Gastroesophageal sphincter (tissue), 4 donors: ENCODE measurements at places on chromosomes 2 and 18.
A peak's percentile ranks its signal among the peaks of the same experiment; 100 is the strongest.

DNA sequence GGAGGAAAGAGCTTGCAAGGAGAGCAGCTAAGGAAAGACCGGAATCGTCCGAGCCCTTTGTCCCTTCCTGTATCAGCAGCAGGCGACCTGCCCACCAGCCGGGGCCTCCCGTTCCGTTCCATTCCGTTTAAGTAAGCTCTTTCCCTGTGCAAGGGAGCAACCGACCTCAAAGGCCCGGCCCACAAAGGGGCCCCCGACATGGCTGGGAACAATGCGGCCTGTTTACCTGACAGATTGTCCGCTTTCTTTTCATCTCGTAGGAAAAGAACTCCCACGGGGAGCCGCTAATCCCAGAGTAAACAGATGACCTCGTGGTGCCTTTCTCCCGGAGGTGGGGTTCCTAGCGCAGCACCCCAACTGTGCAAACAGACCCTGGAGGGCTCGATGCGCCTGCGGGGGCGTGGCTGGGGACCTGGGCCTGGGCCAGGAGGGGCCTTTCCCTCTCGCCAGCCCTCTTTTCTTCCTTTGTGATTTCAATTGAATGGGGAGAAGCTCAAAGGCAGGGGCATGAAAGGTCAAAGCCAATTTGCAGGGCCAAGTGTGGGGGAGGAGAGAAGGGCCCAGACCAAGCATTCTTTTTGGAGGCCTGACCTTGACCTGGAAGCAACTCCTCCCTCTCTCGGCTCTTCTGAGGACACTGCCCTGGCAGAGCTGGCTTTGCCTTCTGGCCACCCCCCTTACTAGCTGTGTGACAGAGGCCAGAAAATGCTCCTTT is 120.2 kb downstream of the INHBB start:
- ATAC-seq: no peak

DNA sequence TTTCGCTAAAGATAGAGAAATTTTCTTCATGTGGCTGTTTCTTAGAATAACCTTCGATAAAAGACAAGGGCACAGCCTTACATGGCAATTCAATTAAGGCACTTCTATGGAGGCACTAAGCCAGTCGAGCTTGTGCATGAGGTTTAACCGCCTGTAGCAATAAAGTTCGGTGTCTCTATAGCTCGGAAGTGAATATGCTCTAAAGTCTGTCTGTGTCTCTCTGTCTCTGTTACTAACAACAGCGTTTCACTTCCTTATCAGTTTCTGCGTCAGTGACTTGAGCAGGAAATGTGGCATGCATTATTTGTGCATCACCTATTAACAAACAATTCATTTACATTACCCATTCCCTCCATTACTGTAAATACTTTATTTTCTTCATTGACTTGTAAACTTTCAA is 365.1 kb upstream of the NETO1 start:
- ATAC-seq: no peak

GRCh38 chr2:201396595-201396994 is 39.5 kb upstream of the FLACC1 start:
- ATAC-seq: no peak

- no peak for ATAC-seq
Observed at GRCh38 chr2:46385786-46386577, 88.8 kb downstream of the EPAS1 start.

DNA sequence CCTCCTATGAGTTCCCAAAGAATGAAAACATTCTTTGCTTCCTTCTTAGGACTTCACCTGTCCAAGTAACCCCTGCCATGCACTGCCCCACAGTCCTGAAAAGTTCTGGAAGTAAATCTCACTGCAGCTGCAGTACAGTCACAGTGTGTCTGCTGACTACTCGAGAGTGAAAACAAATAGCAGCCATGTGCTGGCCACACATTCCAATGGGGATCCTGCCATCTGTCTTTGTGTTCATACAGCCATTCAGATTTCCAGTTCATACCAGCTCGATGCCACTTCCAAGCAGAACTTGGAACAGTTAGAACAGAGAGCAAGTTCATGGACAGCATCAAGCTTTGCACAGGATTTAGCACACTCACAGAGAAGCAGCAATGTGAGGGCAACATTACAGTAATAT is 629.9 kb upstream of the ACVR2A start:
- ATAC-seq: no peak

GRCh38 chr2:55879976-55880375 is 43.6 kb downstream of the EFEMP1 start:
- ATAC-seq: peak; percentile 69

DNA sequence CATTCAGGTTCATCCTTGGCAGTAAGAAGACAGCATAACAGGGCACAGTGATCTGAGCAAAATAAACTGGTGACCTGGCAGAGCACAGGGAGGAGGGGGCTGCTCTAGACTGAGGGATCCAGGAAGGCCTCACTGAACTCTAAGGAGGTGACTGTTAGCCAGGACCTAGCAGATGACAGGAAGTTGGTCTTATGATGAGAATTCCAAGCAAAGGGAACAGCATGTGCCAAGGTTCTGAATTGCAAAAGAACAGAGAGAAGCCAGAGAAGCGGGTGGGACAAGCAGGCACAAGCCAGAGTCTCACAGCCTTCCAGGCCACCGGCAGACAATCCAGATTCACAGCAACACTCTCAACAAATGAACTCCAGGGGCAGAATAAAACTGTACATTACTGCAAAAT is 152.7 kb upstream of the PTPRM start:
- peak; percentile 93 for ATAC-seq

GRCh38 chr2:8445580-8445979 is 236.3 kb upstream of the ID2 start:
- ATAC-seq: no peak

GRCh38 chr2:207619764-207620203 is 5.4 kb downstream of the METTL21A start:
- no peak for ATAC-seq

GRCh38 chr2:8289111-8289510 is 392.7 kb upstream of the ID2 start:
- no peak for ATAC-seq

- ATAC-seq: peak; percentile 88
Observed at GRCh38 chr18:76822506-76823160, at the start of gene ZNF236. ZNF236 (plus strand) TSS chr18:76822557; CDS start chr18:76822608, 51 bp downstream.

DNA sequence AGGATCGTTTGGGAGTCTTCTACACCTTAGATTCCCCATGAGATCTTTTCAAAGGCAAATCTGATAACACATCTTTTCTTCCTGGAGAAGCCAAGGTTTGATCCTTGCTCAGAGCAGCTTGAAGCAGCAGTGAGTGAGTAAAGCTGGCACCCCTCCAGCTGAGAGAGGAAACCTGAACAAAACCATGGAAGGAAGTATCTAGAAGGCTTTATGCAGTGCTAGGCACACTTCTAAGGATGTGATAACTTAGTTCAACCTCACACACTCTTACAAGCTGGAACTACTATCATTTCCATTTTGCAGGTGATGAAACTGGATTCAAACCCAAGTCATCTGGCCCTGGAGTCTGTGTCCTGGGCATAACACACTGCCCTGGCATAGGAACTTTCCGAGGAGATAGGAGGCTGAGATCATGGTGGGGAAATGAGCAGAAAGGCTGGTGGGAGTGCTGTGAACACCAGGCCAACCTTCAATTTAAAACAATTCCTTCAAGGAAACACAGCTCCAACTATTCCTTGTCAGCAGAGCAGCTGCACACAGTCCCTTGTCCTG is 71.2 kb downstream of the CTAGE1 start:
- no peak for ATAC-seq

DNA sequence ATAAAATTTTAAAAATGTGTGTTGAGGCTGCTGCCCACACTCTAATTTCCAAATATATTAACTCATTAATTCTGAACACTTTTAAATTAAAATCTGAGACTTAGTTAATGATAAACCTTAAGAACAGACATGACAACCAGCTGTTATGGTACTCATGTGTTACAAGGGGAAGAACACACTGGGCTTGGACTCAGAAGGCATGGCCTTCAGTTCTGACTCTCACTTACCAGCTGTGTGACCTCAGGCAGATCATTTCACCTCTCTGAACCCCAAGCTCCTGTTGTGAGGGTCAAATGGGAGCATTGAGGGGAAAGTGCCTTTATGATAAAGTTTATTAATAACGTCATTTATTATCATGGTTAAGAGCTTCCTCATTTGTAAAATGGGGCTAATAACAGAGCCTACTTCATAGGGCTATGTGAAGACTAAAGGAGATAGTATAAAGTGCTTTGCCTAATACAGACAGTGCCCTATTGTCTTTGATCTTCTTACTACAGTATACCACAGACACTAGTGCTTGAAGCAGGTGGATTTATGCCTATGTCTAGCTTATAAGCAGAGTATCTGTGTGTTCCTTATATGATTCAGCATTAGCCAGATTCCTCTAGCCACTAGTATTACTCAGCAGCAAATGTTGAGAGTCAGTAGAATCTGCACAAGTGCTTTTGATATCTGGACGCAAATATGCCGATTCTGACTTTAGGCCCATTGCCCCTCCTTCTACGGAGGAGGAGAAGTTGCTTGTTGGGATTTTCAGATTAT is 99.6 kb downstream of the SGPP2 start:
- no peak for ATAC-seq

DNA sequence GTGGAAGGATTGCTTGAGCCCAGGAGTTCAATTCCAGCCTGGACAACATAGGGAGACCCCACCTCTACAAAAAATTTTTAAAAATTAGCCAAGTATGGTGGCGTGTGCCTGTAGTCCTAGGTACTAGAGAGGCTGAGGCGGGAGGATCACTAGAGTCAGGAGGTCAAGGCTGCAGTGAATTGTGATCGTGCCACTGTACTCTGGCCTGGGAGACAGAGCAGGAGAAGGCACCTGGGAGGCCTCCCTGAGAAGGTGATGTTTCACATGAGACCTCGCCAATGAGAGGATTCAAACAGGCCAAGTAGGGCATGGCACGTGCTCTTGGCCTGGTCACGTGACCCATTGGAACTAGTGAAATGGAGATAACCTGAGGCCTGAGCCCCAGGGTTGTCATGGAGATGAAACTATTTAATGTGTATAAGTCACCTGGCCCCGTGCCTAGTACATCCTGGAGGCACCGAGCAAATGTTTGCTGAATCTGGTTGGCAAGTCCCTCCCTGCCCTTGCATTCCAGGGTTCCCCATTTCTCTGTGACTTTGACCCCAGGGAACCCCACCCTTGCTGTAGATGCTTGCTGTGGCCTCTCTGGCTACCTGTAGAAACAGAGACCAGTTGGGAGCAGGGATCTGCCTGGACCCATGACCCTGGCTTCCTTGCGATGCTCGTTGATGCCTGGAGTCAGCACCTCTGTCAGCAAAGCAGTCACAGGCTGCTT is 26.1 kb upstream of the ROCK2 start:
- no peak for ATAC-seq

DNA sequence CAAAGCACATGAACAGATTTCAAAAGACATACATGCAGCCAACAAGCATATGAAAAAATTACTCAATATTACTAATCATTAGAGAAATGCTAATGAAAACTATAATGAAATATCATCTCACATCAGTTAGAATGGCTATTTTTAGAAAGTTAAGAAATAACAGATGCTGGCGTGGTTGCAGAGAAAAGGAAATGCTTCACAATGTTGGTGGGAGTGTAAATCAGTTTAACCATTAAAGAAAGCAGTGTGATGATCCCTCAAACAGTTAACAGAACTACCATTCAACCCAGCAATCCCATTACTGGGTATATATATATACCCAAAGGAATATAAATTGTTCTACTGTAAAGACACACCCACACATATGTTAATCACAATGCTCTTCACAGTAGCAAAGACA is 117.7 kb upstream of the SETBP1 start:
- ATAC-seq: no peak

DNA sequence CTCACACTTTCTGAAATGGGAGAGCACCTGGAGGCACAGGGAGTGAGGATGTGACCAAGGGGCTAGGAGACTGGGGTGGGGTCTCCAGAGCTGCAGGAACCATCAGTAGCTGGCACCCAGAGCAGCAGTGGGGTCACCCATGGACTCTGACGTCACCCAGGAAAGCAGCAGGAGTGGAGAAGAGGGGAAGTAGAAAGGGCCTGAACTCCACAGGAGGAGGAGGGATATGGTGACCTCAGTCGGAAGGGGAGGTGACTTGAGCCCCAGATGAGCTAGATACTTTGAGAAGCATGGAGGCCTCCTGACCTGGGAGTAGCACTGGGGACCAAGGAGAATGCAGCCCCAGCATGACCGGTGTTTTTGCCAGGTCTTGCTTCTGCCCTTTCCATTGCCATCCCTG is 8.8 kb downstream of the NMUR1 start:
- no peak for ATAC-seq

- ATAC-seq: no peak
Observed at GRCh38 chr18:8763611-8764010, 58.3 kb downstream of the MTCL1 start.

DNA sequence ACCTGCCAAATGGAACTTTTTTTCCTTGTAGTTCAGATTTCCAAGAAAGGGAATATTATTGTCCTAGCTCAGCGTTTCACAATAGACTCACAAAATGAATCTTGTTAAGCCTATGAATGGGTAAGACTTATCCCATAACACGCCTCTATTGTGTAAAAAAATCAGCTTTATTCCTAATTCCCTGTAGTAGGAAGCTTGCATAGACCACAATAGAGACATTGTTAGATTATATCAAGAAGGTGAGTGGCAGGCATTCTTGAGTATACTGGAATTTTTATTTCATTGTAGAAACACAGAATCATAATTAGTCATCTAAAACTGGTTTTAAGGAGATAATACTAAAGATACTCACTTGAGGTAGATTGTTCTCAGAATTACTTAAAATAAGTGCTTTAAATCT is 46.5 kb upstream of the SLC30A6 start:
- no peak for ATAC-seq
